ENCODE measurements at places on chromosomes 13 and 19. TPM values are rescaled to one million over a fixed set of nuclear protein-coding genes. Genes with fewer than 3 reads are reported as not detected.

- DNase-seq: peak; percentile 6
Observed at GRCh38 chr13:113632706-113633484, 25.1 kb downstream of the ATP4B start.

GRCh38 chr19:35608251-35608650 is 4.3 kb upstream of the HAUS5 start:
- no peak for DNase-seq

GRCh38 chr13:47549219-47549752 is 451.8 kb downstream of the SUCLA2 start:
- DNase-seq: no peak

The ERF gene
- 33.5 TPM for total RNA-seq

DNA sequence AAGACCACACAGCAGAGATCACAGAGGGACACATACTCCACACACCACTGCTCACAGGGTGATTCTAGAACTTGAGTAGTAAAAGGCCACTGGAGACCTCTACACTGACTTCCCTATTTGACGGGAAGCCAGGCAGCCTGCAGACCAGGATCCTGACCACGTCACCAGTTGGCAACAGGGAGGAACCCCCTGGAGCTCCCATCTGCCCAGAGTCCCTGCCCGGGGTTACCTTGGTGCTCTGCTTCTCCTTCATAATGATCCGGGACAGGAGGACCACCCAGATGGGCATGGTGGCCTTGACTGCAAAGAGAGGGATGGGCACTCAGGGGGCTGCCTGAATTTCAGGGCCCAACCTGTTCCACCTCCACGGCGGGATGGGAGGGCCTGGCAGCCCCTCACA is 932 bp downstream of the SLC35E1 start:
- no peak for DNase-seq

DNA sequence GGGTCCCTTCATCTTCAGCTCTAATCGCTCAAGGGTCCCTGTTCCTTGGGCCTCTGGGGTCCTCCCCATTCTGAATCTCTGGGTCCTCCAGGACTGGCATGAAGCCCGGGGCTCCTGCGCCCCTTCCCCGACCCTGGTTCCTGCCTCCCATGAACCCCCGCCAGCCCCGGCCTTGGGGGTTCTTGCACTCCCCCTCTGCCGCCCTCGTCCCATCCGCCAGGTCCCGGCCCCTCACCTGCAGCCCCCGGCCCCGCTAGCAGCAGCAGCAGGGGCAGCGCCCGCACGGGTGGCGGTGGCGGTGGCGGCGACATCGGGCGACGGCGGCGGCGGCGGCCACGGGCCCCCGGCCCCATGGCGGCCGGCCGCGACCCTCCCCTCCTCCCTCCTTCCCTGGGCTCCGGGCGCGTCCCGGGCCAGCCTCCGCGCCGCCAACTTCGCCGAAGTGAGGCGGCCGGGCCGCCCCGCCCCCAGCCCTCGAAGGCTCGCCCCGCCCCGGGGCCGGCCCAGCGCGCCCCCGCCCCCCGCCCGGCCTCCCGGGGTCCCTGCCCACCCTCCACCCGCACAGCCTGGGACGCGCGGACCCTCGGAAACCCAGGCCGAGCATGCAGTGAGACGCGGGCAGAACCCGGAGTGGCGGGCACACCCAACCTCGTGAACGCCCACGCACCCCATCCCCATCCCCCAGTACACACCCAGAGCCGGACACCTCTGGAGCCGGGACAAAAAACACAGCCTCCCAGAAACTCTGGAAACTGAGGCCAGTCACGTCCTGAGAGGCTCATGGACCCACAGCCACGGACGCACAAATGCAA is at the start of gene NOTCH3:
Gene NOTCH3, minus strand, starts transcription at position 443 of the 812 bp plus-strand sequence. Its CDS starts 90 bp downstream, at position 353.
- DNase-seq: no peak

DNA sequence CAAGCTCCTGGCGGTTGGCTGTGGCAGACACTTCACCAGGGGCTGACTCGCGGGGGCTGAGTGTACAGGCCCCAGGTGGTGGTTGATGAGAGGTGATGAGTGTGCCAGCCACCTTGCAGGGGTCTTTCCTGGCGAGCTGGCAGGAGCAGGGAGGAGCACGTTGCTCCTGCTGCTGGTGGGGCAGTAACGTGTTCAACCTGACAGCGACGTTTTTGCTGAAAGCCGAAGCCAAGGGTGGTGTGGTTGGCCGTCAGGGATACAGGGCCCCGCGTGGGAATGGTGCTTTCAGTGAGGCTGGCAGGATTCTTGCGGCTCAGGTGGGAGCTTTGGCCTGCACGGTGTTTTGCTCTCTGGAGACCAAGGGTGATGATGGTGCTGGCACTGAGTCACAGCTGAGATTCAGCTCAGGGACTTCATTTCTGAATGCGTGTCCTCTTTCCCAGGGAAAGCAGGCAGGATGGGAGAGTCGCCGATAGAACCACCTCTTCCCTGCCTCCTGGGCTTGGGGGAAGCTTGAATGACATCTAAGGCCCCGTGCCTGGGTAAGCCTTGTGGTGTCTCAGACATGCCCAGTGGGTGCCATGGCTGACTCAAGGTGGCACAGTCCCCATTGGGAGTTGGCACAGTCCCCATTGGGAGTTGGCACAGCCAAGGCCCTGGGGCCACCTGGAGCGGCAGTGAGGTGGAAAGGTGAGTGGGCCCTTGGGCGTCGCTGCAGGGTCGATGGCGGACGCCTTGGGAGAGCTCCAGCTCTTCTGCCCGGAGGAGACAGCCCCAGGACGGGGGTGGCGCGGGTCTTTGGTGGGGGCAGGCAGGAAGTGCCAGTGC is 8.8 kb downstream of the DAZAP1 start:
- no peak for DNase-seq

GRCh38 chr13:50724438-50724837 is 119.1 kb downstream of the DLEU7 start:
- DNase-seq: no peak

The RYR1 gene
- 0.74 TPM for total RNA-seq

- no peak for DNase-seq
Observed at GRCh38 chr13:41645331-41645730, 188.0 kb downstream of the RGCC start.

The TMEM221 gene
- 0.14 TPM for total RNA-seq

- DNase-seq: no peak
Observed at GRCh38 chr19:43773725-43774102, 7.1 kb downstream of the KCNN4 start.

The LIM2 gene
- not detected for total RNA-seq

DNA sequence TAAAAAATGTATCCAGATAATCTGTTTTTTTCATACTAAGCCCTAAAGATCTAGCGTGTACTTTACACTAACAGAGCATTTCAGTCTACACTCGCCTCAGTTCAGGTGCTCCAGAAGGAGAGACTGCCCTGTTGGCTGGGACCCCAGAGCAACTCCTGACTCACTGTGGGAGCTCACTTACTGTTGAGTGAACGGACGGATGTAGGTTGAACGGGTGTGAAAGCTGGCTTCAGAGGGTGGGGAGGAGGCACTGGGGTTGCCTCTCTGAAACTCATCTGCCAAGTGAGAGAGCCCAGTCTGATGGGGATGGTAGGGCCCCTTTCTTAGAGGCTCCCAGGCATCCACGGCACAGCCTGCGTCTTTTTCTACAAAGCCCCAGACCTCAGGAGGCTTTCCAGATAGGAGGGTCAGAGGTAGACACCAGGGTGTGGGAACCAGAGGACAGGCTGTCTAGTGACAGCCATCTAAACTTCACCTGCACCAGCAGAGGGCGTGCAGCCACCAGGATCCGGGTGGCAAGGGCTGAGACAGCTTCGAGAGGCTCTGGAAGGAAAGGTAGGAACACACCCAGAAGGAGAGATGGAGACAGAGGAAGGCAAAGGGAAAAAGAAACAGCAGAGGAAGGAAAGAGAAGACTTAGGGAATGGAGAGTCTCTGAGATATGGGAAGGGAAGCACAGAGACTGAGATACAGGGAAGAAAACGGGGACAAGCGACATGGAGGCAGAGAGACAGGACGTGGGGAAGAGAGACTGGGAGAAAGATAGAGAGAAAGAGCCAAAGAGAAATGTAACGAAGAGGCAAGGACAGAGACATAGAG is 3.7 kb downstream of the KASH5 start:
- peak; percentile 77 for DNase-seq
